Dermis microvascular lymphatic vessel endothelial cell (primary cell): ENCODE measurements at places on chromosomes 7 and 10. TPM values are rescaled to one million over a fixed set of nuclear protein-coding genes. Genes with fewer than 3 reads are reported as not detected.

The LBX1 gene
- not detected in 2 replicates for total RNA-seq

The SPDYE2 gene
- not detected in 2 replicates for total RNA-seq

The NDUFB2 gene
- 119 and 146 TPM in 2 replicates for total RNA-seq

The TRIL gene
- 18.6 and 29.6 TPM in 2 replicates for total RNA-seq

The WIPF3 gene
- not detected in 2 replicates for total RNA-seq

The RAB19 gene
- 0.26 TPM in 1 of 2 replicates, not detected in the other for total RNA-seq

The TUBAL3 gene
- total RNA-seq = not detected in 2 replicates

The ATG9B gene
- under 0.01 and 0.13 TPM in 2 replicates for total RNA-seq

The NKX2-3 gene
- total RNA-seq = not detected in 2 replicates

The ASB4 gene
- total RNA-seq = not detected in 2 replicates

The CLDN4 gene
- total RNA-seq = under 0.01 and 0.25 TPM in 2 replicates

The RNF32 gene
- 0.25 and 0.26 TPM in 2 replicates for total RNA-seq

The ZPBP gene
- not detected in 2 replicates for total RNA-seq

The NXPH1 gene
- total RNA-seq = not detected in 2 replicates
